ENCODE measurements at places on chromosomes 13 and 19.
A peak's percentile ranks its signal among the peaks of the same experiment; 100 is the strongest.

DNA sequence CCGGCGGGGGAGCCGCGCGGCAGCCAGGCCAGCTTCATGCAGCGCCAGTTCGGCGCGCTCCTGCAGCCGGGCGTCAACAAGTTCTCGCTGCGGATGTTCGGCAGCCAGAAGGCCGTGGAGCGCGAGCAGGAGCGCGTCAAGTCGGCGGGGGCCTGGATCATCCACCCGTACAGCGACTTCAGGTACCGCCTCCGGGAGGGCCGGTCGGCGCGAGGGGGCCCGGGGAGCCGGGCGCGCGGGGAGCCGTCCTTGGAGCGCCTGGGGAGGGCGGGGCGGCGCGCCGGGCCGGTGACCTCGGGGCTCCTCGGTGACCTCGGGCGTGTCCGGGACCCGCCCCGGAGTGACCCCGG lies 690 bp downstream of the HCN2 start:
- DNase-seq: no peak

GRCh38 chr19:13373599-13373998 lies 132.7 kb downstream of the CACNA1A start:
- DNase-seq: no peak

- DNase-seq: no peak
These were observed at the start of gene ADPRHL1 for GRCh38 chr13:113452942-113453901. ADPRHL1 (minus strand) TSS chr13:113453488; CDS start chr13:113453437, 51 bp downstream.

DNA sequence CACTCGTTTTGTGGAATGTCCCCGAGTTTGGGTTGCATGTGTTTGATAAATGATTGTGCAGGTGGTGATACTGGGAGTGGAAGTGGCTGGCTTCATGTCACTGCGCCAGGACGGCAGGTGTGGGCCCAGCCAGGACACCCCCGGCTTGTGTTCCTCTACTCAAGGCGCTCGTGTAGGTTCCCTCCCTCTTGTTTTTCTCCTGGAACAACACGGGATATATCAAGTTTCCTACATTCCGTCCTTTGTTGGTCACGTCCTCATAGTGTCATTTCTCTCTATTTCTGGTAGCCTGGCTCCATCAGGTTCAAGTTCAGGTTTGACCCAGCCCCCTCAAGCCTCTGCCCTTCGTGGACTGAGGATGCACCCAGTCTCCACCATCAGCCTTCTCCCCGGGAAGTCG lies 16.3 kb downstream of the IL17D start:
- DNase-seq: no peak

DNA sequence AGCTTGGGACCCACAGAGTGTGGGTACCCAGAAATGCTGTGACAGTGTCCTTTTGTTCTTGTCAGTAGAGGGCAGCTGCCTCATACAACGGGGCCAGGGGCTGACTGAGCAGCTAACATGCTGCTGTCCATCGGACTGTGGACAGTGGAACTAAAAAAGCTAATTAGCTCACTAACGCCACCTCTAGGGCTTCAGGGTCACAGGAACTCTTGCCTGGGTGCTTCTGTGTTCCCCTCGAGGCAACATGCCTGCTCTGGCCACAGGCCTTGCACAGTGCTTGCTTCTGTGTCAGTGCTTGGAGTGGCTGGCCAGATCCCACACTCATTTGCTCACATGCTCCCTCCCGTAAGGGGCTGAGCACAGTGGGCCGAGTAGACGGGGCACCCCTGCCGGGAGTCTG lies 377.0 kb downstream of the OLFM4 start:
- DNase-seq: no peak

DNA sequence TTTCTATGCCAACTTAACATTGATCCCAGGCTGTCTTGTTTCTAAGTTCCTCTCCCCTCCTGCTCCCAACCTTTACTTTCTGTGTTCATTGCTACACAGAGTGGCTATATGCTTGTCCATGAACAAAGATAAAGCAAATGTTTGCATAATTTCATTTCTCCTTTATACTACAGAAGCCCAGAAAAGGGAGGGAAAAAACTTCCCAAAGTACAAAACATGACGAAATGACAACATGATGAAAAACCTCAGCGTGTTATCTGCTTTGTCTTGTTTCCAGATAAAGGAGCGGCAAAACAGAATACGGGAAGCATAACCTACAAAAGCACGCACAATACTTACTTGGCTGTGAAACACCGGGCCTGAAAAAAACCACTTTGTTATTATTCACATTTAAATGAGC lies 336.8 kb downstream of the DNAJC15 start:
- DNase-seq: peak; percentile 11

- DNase-seq: peak; percentile 99
These were observed 44.3 kb upstream of the CEACAM21 start for GRCh38 chr19:41531438-41532311.

DNA sequence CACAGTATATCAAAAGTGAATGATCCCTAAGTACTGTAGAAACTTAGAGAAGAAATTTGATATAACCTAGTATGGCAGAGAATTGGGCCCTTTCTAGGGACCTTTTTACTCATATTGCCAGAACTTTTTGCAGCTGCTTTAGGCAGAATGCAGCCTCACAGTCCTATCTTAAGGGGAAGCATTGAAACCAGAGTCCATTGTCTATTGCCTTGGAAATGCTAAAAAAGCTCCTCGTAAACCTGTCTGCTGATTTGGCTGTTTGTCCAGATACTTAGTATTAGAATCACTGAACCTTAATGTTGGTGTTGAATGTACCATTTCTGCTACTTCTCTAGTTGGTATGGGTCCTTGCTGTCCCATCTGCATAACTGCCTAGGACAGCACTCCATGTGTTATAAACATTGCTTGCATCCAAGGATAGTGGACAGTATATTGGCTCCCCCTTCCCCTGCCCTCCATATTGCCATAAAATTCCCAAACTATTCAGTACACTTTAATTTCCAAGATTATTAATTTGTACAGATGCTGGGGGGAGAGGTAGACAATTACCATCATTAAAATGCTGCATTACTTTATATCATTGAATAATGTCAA lies 36.1 kb downstream of the LSM14A start:
- DNase-seq: no peak

DNA sequence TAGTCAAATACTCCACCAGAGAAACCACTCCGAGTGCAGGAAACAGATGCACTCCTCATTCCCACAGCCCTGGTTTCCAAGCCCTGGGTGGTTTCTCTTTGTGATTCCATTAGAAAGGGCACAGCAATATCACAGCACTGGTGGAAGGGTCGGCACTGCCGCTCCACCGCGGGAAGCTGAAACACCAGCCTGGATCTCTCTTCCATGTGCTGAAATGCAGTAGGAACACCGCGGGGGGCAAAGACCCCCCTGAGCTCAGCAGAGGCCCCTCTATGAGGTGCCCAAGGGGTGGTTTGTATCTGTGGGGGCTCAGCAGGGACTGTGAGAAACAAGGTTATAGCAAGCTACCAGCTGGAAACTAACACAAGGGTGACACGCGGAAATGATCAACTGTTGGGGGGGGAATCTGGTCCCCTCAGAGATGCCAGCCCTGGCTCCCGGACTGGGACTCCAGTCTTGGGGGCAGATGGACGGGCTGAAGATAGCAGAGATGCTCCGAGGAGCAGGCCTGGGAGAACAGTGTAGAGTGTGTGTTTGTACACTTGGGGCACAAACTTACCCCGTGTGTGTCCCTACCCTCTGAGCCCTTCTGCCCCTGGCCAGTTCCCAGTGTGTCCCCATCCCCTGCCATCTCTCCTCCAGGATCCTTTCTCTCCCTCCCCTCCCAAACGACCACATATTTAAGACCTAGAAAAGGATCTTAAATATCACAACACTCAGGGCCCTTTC lies 1.8 kb downstream of the ZFR2 start:
- no peak for DNase-seq

DNA sequence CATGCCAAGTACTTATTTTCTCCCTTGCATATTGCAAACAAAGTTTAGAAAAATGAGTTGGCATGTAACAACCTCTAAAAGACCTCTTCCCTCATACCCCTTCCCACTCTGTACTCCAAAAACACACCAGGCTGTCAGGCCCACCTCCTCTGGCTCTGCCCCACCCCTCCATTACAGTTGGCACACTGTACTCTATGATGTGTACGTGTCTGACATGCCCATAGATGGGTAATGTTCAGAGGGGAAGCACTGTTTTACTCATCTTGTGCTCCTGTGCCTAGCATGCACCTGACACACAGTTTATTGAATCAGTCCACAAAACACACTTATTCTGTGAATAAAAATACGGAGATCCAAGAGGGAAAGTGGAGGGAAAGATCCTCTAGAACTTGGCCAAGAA lies 45.6 kb downstream of the SERPINE3 start:
- no peak for DNase-seq

DNA sequence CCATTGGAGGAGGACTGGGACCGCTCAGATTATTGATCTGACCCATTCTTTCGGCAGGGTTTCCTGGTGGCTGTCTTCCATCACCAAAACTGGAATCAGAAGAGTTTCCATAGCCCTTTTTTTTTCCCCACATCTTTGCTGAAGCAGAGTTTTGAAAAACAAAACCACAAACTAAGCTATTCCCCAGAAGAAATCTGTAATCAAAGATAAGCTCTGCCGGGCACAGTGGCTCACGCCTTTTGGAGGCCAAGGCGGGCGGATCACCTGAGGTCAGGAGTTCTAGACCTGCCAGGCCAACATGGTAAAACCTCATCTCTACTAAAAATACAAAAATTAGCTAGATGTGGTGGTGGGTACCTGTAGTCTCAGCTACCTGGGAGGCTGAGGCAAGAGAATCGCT lies 4.2 kb upstream of the ICAM1 start:
- no peak for DNase-seq

- no peak for DNase-seq
These were observed 206.6 kb upstream of the SLC10A2 start for GRCh38 chr13:103272770-103273169.

- DNase-seq: no peak
These were observed 608 bp downstream of the CCDC8 start for GRCh38 chr19:46412650-46413261.

- no peak for DNase-seq
These were observed 306.4 kb downstream of the KLF5 start for GRCh38 chr13:73365252-73365651.

GRCh38 chr13:51542346-51543242 lies 41.7 kb upstream of the WDFY2 start:
- DNase-seq: no peak

- no peak for DNase-seq
These were observed at the start of gene ZFP28 for GRCh38 chr19:56538761-56539263. ZFP28 (plus strand) TSS chr19:56538948; CDS start chr19:56539019, 71 bp downstream.

- DNase-seq: peak; percentile 19
These were observed 50.5 kb upstream of the UBE2L5 start for GRCh38 chr13:30371649-30372265.

GRCh38 chr19:51760697-51761356 lies at the start of gene FPR2:
FPR2 (plus strand) TSS chr19:51761180; CDS start chr19:51768659, 7,479 bp downstream.
- peak; percentile 84 for DNase-seq

DNA sequence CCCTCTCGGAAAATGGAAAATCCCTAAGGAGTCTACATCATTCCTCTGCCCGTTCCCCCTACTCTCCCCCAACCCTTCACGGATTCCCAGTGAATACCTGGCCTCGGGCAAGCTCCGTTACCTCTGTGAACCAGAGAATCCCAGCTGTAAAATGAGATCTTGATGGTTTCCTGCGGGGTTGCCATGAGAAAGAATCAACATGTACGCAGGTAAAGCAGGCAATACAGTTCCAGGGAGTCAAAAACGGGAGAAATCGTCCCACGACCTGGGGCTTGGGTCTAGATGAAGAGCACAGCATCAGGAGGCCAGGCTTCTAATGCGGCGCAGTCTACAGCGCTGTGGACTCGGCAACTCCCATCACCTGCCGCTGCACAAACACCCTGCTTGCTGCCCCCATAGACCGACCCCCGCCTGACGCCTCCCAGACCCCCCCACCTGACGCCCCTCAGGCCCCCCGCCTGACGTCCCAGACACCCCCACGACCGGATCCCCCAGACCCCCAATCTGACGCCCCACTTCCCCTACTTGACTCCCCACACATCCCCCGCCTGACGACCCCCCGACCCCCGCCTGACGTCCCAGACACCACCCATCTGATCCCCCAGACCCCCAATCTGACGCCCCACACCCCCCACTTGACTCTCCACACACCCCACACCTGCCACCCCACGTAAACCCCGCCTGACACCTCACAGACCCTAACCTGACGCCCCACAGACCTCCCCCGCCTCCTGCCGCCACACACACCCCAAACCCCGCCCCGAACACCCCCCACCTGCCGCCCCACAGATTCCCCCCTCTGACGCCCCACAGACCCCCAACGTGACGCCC lies 680 bp downstream of the LIG4 start:
- DNase-seq: no peak

GRCh38 chr13:110576070-110576394 lies 14.5 kb upstream of the RAB20 start:
- DNase-seq: no peak

DNA sequence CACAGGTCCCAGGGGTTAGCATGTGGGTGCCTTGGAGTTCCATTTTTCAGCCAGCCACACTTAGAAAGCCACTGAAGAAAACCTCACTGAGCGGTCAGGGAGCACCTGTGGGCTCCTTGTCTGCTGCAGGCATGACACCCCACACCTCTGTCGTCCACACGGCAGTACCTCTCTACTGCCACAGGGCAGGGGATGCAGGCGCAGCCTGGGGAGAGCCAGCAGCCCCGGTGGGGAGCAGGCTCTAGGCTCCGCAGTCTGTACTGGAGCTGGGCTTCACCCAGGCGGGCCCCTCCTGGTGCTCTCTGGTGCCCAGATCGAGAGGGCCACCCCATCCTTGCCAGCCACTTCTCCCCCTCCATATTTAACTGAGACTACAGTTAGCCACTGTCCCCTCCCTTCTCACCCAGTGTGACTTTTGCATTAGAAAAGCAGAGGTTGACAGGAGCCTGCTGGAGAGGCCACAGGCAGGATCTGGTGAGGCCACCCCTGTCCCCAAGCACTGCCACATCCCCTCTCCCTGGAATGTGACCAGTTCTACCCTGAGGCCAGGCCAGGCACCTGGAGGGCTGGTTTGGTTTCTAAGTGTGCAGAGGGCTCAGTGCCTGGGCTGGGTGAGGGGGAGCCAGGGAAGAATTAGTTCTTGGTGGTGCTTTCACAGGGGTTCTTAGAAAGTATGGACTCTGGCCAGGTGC lies 104.4 kb downstream of the KDM4B start:
- DNase-seq: no peak

DNA sequence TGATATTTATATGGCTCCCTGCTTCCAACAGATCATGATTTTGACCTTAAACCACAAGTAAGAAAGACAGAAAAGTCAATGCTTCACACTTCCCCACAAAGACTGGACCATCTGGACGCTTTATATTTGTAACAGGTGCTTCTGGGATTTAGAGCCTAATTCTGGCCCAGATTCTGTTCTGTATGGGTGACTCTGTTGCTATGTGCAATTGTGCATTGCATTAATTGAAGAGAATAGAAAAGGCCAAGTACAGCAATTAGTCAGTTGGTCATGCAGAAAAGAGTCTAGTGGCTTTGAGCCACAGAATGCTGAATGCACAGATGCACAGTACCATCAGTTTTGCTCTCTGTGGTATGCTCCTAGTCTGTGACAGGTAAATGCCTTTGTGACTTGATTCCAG lies 657.4 kb upstream of the ATXN8OS start:
- no peak for DNase-seq

- DNase-seq: no peak
These were observed 50.0 kb downstream of the TNFSF11 start for GRCh38 chr13:42623916-42624315.

- DNase-seq: peak; percentile 35
These were observed 21.5 kb upstream of the SGCG start for GRCh38 chr13:23159205-23159759.

- no peak for DNase-seq
These were observed 169.0 kb downstream of the TBC1D4 start for GRCh38 chr13:75312884-75313520.
